ENCODE measurements at places on chromosomes 5 and 9.

- DNase-seq: no peak
Measured at GRCh38 chr9:129897263-129897662, 62.0 kb downstream of the USP20 start.

DNA sequence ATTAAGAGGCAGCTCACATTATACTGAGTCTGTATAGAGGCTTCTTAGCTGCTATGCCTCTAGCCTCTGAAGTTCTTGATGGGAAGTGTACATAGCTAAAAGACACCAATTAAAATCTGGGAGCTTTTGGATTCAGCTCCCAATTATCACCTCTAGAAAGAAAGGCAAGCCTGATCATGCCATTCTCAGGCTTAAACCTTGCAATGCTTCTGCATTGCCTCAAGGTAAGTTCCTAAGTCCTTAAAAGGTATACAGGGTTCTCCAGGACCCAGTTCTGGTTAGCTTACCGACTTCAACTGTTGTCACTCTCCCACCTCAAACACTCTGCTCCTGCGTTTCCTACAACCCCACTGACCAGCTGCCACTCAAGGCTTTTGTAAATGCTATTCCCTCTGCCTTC lies 17.5 kb upstream of the CCL28 start:
- no peak for DNase-seq

- no peak for DNase-seq
Measured at GRCh38 chr5:113119246-113119924, 142.8 kb downstream of the DCP2 start.

GRCh38 chr5:120655828-120656435 lies 191.8 kb downstream of the PRR16 start:
- no peak for DNase-seq

DNA sequence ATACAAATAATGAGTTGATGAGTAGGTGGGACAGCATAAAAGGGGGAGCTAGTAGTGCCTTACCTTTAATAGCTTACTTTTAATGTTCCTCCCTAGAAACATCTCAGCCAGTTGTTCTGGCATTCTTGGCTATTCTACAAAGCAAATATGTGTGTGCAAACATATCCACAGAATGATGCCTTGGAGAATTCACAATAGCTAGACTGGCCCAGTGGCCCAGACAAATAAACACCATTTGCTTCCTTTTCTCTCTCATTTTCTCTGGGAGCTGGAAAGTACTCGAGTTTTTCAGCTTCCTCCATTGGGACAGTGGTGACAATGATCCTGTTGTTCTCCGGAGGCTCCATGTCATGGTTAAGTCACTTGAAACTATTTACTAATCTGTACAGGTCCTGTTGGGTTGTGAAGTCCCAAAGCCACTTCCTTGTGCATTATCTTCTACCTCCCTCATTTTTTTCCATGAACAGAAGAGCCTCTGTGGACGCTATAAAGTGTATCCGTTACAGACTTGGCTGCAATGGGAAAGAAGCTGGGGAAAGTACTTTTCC lies 122.9 kb downstream of the DMAC1 start:
- DNase-seq: no peak

DNA sequence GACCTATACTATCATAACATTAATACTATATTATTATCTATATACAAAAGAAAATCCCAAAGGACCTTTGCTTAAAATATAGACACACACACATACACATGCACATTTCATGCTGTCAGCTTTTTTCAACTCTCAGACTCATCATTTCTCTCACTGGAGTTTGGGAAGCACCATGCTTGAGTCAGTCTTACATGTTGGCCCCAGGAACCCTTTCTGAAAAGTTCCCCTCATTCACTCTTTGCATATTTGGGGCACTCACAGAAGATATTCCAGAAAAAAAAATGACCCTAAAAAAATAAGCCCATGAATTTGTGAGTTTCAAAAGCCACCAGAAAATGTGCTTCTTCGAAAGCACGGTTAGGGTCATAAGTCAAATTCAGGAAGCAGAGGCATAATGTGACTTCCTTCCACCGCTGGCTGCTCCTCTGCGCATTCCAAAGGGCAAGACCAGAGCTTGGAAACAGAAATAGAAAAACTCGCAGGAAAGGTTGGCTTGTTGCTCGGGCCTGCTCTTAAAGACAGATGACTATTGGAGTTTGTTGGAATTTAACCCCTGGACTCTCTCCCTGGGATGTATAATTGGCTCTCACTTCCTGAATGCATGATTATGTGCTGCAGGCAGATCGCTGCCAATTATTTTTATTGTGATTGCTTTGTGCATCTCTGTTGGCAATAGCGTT lies 129.7 kb upstream of the IQGAP2 start:
- no peak for DNase-seq

GRCh38 chr9:82745919-82746318 lies 317.0 kb downstream of the RASEF start:
- DNase-seq: no peak

- DNase-seq: no peak
Measured at GRCh38 chr9:109794361-109795012, 14.5 kb downstream of the PALM2AKAP2 start.

GRCh38 chr5:14112998-14113652 lies 30.0 kb upstream of the TRIO start:
- DNase-seq: no peak

- DNase-seq: no peak
Measured at GRCh38 chr9:111963995-111964394, 67.4 kb downstream of the UGCG start.

DNA sequence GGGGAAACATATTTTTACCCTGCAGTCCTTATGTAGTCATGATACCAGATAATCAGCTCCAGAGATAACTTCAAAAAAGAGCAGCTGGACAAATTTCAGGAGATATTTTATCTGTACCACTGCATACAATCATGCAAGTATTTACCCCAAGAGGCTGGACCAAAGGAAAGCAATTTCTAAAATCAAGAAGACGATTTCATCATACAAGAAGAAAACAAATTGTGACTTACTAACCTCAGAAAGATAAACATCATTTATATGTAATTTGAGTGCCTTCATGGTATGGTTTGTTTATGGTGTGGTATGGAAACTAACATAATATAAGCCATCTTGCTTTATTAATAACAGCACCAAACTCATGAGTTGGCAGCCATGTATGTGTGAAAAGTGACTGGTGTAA lies 603.6 kb downstream of the PSAT1 start:
- DNase-seq: no peak

DNA sequence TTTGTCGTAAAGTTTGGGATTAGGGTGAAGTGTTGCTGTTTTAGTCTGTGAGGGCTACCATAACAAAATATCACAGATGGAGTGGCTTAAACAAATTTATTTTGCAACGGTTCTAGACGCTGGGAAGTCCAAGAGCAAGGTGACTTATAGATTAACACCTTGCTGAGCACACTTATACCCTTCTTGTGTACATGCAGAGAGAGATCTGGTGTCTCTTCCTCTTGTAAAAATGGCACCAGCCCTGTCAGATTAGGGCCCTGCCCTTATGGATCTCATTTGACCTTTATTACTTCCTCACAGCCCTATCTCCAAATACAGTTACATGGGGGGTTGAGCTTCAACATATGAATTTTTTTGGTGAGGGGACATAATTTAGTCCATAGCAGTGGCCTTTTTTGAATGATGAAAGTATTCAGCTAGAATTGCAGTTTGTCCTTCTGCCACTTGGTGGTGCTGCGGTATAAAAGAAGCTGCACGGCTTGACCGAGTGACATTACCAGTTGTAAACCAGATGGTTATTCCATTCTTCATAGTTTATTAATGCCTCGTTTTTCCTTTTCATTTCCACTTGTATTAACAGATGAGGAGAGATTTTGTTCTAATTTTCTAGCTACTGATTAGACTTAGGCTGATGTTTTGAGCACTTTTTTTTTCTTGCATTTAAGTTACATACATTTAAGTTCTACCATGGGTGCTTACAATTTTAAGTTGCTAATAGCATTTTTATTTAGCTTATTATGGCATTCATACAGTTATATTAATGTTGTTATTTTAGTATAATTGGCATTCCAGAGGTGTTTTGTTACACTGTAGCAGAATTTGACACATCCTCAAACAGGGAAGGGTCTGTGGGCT lies 19.4 kb downstream of the DCP2 start:
- no peak for DNase-seq

- DNase-seq: no peak
Measured at GRCh38 chr5:141560151-141560550, 58.6 kb downstream of the DIAPH1 start.

GRCh38 chr9:124770359-124771020 lies 621 bp downstream of the NR6A1 start:
- no peak for DNase-seq

- DNase-seq: no peak
Measured at GRCh38 chr9:4117835-4118610, 181.8 kb downstream of the GLIS3 start.

GRCh38 chr5:157956271-157956885 lies 97.4 kb upstream of the CLINT1 start:
- DNase-seq: no peak

- DNase-seq: no peak
Measured at GRCh38 chr5:102229685-102230084, 66.4 kb downstream of the SLCO4C1 start.

GRCh38 chr9:133045132-133045531 lies 14.3 kb downstream of the GTF3C5 start:
- DNase-seq: no peak

GRCh38 chr9:16879416-16879815 lies 8.9 kb upstream of the BNC2 start:
- no peak for DNase-seq

- no peak for DNase-seq
Measured at GRCh38 chr9:111730937-111731567, 63.7 kb downstream of the SHOC1 start.

DNA sequence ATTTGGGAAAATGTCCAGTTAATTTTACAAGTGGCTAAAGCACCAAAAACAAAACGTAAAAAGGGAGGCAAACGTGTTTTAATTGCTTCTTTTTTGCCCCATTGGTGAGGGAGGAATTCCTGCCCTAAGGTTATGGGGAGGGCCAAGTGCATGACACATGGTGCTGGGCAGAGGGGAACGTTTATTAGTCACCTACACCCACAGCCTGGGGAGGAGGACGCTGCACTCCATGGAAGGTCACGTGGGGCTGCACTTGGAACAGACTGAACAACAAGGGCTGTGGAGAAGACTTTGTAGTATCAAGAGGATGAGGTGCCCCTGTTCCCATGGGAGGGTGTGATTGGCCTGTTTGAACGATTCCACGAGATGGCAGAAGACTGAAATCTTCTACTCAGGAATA lies 13.7 kb upstream of the ADAMTS16 start:
- no peak for DNase-seq

DNA sequence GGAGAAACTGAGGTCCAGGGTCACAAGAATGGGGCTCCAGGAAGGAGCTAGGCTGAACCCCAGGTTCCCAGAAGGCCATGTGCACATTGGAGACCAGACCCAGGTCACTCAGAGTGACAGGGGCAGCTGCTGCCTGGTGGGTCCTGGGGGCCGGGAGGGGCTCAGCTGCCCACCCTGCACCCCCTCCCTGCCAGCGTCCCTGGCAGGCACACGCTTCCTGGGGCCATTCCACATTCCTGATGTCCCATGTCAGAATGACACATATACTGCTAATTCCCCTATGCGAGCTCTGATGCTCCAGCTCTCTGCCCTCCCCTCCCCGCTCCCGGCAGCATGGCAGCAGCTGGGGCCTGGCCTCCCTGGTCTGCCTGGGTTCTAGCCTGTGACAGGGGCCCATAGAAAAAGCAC lies 14.0 kb downstream of the FGFR4 start:
- no peak for DNase-seq

DNA sequence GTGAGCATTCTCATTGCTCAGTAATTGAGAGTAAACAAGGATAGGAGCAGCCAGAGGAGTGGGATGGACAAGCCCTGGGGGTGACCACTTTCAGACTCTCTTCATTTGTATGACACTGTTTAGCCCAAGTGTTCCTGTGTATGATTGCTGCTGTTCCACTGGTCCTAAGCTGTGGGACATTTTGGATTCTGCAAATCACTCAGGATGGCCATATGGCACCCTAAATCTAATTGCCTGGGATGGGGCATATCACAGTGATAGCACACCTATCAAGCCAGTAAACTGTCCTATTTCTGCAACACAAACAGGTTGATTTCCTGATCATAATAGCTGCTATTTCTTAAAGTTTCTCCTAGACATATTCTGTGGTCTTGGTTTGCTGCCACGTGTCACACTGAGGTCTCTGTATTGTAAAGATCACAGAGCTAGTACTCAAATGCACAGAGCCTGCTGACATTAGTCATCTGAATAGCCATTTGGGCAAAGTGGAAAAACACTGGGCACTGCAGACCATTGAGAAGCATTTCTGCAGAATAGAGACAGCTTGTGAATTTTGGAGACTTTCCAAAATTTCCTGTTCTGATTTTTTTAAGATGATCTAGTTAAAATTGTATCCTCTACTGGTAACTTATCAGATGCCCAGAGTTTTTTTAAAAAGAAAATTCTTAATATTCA lies 320.2 kb downstream of the RFX3 start:
- no peak for DNase-seq

- no peak for DNase-seq
Measured at GRCh38 chr5:6583049-6583880, 49.6 kb downstream of the NSUN2 start.

DNA sequence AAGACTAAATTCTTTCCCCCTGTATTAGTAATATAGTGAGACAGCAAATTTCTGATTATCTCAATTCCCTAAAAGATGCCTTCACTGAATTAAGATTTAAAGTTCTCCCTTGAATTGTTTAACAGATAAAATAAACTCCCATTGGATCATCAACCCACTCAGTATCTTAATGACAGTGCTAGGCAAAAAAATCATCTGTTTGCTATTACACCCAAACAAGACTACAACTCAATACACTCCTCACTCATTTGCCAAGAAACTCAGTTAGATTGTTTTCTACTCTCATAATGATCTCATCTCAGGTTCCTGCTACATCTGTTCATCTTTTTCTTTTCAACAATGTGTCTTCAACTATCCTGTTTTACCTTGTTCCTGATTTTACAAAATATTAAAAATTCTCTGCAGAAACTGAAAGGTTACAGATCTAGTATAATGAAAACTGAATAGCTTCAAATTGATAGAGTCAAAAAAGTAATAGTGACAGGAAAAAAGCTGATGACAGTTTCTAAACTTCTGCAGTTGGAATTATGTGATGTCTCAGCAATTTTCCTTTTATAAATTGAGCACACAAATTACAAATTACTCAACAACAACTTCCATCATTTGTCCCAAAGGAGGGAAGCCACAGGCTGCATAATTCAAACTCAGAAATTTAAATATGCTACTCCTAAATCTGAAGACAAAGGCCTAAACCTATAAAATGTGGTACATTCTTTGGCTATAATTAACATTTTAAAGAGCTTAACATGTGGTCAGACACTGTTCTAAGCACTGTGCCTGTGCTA lies 39.4 kb downstream of the HOMER1 start:
- no peak for DNase-seq

- DNase-seq: no peak
Measured at GRCh38 chr5:58403822-58404433, 56.0 kb downstream of the PLK2 start.

- DNase-seq: no peak
Measured at GRCh38 chr9:98226957-98227356, 28.5 kb downstream of the TBC1D2 start.

- no peak for DNase-seq
Measured at GRCh38 chr5:111106320-111106948, 14.3 kb downstream of the WDR36 start.

GRCh38 chr9:135522931-135523330 lies 1.7 kb downstream of the LCN1 start:
- no peak for DNase-seq

Measured in C1 segment of cervical spinal cord (tissue), 14 donors.